ELF-1 (cell line): ENCODE measurements at places on chromosomes 1 and 21.

DNA sequence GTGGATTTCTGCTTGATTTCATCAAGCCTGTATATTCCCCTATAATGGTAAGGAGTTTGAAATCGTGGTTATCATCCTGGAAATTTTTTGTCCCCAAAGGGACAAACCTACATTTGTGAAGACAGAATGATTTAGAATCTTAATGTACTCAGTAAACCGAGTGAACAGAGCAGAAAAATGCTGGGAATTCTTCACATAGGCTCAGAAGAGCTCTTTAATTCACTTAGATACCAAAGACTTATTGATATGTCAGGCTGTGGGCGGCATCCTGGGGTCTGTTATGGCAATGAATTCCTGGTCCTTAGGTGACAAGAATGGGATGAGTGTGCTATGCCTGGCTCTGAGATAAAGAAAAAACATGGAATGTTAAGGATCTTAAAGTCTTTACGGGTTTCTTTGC, 74.9 kb downstream of the ROR1 start:
- no peak for DNase-seq

DNA sequence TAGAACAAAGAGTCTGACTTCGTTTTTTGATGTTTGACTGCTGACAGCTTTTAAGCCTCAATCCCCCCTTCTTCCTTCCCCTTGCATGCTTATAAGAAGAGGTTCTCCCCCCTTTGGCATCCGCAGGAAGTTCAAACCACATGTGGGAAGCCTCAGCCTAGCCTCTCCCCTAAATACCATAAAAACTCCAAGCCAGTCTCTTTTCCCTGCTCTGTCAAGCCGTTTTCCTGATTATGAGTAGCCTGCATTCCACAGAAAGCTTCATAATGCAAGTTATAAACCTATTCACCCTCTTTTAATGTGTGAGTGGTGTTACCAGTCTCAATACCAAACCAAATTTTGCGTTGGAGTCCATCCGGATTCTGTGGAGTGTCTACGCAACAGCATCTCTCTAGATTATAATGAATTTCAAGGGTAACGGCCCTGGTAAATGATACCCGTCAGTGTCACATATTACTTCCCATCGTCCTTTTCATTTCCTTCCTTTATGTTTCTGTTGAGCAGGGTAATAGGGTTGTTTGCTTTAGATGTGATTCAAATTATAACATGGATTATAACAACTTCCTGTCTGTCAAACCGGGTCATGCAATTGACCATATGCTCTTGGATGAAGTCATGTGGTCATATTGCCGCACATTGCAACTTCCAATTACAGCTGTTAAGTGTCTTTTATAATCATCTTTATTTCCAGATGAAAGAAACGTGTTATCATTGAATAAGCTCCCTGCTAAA, 717.5 kb downstream of the RWDD3 start:
- no peak for DNase-seq

DNA sequence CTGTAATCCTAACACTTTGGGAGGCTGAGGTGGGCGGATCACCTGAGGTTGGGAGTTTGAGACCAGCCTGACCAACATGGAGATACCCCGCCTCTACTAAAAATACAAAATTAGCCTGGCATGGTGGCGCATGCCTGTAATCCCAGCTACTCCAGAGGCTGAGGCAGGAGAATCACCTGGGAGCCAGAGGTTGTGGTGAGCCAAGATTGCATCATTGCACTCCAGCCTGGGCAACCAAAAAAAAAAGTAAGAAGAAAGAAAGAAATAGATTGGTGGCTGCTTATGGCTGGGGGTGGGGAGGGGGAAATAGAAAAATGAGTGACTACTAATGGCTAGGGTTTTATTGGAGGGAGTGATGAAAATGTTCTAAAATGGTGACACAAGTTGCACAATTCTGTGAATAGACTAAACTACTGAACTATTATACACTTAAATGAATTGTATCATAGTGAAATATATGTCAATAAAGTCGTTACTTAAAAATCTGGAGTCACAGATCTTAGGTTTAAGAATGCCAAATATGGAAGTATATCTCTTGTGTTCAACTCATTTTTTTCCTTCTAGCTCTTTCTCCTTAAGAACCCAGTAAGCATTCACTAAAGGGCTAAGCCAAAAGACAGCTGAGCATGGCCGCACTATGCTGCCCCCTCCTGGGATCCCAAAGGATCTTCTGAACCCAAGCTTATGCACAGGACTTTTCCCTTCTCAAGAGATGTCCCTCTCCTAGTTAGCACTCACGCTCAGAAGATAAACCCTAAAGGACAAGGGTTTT, 3.2 kb upstream of the NPL start:
- peak; percentile 60 for DNase-seq

DNA sequence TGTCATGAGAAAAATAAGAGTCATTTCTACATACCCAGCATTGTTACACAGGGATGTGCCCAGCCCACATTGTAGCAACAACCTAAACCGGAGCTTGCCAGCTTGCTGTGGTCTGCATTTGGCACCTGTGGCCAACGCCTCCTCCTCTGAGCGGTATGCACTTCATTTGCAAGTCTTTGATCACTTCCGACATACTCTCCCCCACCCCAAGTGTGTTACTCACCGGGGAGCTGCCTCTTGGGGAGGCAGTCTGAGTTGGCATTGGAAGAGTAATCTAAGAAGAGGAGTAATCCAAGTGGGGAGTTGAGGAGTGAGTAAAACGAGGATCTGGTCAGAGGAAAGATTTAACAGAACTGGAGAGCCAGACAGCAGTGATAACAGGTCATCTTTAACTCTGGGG, 3.8 kb downstream of the BCL9 start:
- peak; percentile 85 for DNase-seq

- no peak for DNase-seq
These were observed 241.8 kb downstream of the TTLL7 start for GRCh38 chr1:83756984-83757717.

DNA sequence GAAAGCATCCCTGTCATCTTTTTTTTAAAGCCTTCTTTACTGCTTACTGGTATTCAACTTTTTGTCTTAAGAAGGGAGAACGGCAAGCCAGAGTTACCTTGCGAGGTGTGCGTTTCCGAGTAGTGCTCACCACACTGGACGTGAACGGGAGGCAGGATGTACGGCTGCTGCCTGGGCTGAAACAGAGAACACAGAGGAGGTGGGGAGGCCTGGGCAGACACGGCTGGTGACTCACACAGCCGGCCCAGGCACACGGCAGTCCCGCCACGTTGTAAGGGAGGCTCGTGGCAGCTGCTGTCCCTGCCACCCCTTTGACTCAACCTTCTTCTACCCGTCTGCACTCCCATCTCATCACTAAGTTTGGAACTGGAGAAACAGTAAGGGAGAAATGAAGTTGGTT, 105.8 kb downstream of the SMYD2 start:
- peak; percentile 27 for DNase-seq

DNA sequence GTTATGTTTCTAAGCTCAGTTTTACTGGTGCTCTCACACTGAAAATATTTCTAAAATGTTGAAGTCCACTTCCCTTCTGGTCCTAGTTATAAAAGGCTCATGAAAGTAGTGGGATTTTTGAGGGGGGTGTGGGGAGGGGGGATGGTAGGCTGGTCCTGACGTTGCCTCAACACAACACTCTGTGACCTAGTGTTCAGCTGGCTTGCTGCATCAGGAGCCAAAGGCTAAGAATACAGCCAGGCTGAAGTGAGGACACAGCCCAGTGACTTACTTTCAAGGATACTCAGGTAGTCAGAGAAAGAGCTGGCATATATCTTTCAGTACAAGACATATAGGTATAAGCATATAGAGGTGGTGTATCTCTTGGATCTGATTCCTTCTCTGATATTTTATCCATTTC, 151.9 kb upstream of the C8B start:
- no peak for DNase-seq

DNA sequence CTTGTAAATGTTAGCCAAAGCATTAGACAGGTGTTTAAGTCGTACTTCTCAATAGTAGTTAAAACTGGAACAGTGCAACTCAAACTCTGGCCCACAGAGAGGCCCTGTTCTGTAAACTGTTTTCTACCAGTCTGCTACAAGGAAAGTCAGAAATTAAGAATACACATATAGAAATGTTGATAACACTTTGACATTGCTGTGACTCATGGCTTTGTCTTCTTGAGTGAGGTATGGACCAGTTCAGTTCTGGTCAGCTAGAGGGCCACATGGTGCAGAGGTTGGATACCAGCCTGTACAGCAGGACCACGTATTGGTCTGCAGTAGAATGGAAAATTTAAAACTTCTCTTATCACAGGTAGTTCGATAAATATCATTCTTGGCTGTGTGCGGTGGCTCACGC, 22.3 kb downstream of the ZBTB8B start:
- DNase-seq, result no peak

DNA sequence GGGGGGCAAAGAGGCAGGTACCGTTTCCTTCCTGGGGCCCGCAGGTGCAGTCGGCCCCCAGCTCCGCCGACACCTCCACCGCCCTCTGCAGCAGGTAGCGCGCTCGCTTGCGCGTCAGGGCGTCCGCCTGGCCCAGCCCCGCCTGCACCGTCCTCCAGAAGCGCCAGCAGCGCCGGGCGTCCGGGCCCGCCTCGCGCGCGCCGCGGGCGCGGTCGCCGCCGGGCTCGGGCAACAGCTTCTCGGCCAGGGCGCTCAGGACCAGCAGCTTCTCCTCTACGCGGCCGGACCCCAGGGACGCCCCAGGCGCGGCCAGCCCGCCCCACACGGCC, 863 bp downstream of the TARBP1 start:
- DNase-seq, result peak; percentile 49

GRCh38 chr1:83882906-83883305, 116.0 kb downstream of the TTLL7 start:
- peak; percentile 15 for DNase-seq

- peak; percentile 18 for DNase-seq
These were observed 203.4 kb downstream of the CRB1 start for GRCh38 chr1:197471248-197471985.

DNA sequence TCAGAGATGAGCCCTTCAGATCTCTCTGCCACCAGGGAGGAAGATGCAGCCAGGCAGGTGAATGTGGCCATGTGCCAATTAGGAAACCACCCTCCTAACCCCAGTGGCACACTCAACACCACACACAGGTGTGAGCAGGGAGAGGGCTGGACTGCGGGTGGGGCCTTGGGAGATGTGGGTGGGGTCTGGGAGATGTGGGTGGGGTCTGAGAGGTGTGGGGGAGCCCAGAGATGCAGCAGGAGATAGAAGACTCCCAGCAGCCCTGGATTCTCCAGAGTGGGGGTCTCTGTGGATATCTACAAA, 43.2 kb upstream of the COL6A1 start:
- no peak for DNase-seq

GRCh38 chr21:44940116-44940631, 345 bp downstream of the SLX9 start:
- no peak for DNase-seq

- no peak for DNase-seq
These were observed 7.7 kb downstream of the ATF6 start for GRCh38 chr1:161773791-161774190.

GRCh38 chr1:20073256-20073655, 3.3 kb downstream of the PLA2G5 start:
- DNase-seq, result no peak

DNA sequence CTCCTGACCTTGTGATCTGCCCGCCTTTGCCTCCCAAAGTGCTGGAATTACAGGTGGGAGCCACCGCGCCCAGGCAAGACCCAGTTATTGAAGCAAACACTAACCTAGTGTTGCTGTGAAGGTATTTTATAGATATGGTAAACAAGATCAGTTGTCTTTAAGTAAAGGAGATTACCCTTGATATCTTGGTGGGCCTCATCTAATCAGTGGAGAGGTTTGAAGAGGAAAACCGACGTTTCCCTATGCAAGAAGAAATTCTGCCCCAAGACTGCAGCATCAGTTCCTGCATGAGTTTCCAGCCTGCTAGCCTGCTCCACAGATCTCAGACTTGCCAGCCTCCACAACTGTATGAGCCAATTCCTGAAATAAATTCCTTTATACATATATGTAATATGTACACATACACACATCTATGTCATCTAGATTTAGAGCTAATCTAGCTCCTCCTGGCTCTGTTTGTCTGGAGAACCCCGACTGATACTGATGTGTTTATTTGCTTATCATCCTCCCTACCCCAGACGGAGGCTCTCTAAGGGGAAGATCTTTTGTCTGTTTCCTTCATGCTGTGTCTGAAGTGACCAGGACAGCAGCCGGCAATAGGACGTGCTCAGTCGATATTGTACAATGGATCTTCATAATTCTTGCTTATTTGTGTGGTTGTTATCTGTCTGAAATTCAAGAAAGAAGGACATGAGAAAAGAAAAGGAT, 90.9 kb downstream of the IER5 start:
- no peak for DNase-seq

DNA sequence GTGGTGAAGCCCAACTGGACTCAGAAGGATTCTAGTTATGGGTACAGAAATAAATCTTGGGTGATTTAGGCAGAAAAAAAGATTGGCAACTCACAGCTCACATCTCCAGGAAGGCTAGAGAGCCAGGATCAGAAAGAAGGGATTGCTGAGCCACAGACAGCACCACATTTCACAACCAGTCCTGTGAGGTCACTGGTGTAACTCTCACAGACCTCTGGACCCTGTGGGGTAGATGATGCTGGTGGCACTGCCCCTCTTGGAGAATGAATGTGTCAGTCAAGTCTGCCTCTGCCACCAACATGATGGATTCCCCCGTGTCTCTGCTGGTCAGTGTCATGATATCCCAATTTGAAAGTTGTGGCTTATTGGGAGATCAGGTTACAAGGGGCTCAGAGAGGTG, 70.9 kb upstream of the HMCN1 start:
- no peak for DNase-seq
